ENCODE measurements at places on chromosomes 2 and 18.
A peak's percentile ranks its signal among the peaks of the same experiment; 100 is the strongest.

- DNase-seq = no peak
These were observed 7.5 kb upstream of the GBX2 start for GRCh38 chr2:236175548-236176150.

DNA sequence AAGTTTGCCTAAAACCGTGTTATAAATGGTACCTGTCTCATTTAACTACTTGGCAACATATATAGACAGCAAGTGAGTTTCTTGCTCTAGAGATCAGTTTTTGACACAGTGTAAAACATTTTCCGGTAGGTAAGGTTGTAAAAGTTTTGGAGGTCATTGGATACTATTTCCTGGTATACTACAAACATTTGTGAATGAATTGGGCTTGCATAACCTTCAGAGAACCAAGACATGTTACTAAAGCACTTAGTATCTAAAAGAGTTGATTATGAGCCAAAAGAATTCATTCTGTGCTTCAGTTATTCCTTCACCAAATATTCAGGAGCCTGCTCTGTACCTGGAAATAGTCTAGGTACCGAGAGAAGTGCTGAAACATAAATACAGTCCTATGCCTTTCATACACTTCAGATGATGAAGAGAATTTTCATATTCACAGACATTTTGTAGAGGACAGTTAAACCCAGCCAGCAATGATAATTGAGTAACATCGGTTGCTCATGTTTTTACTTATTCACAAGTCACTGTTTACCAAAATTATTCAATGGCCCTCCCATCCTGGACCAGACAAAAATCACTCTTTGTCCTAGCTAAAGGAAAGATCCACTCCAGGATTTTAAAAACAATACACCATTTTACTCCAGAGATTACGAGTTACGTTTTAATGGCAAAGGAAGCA, 319.4 kb upstream of the RBMS1 start:
- DNase-seq = no peak

DNA sequence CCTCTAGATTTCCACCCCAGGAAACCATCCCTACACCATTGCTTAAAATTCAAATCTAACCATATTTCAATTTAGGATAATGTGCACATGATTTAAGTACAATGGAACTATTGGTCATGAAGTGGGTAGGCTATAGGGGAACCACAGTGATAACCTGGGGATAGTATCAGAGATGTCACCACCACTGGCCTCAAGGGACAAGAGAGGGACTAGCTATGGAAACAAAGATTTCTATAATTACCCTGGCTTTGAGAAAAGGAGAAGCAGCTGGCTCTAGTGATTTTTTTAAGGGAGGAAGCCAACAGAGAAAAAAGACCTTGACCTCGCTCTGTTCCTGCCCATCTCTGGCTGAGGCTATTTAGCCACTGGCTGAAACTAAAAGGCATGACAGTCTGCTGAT, 132.0 kb downstream of the MEP1B start:
- no peak for DNase-seq

DNA sequence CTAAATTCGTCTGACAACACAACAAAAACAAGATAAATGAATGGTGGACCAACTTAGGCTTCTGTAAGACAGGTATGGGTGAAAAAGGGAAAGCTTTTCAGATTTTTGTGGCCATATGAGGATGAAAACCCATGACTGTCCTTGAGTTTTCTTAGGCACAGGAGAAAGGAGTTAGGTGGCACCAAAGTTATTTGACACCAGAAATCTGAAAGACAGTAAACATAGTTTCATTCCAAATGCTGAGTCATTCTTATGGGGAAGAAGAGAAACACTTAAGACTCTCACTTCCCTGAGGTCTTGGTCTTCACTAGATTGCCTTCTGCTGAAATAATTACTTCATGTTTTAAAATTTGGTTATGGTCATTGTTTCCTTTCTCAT, 5.2 kb upstream of the GPD2 start:
- no peak for DNase-seq

- DNase-seq = no peak
These were observed 22.2 kb downstream of the LYG1 start for GRCh38 chr2:99278793-99279291.

- DNase-seq = no peak
These were observed 72.2 kb downstream of the HDAC4 start for GRCh38 chr2:239328351-239329191.

DNA sequence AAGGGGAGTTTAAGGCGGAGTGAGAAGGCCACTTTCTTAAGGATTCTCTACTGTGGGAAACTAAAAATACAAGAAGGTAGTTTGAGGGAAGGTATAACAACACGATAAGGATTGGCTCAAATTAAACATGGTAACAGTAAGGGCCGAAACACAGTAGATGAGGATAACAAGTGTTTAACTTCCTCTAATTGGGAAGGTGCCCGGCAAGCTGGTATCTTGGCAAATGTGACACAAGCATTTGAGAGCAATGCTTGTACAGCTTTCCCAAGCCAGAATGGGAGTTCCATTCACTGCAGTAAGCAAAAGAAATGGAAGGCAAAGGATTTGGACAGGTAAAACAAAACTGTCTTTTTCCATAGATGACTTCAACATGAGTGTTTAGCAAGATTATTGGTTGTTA, 19.8 kb downstream of the USP40 start:
- DNase-seq = no peak

GRCh38 chr2:72150157-72150860, 2.6 kb upstream of the CYP26B1 start:
- DNase-seq = peak; percentile 55

DNA sequence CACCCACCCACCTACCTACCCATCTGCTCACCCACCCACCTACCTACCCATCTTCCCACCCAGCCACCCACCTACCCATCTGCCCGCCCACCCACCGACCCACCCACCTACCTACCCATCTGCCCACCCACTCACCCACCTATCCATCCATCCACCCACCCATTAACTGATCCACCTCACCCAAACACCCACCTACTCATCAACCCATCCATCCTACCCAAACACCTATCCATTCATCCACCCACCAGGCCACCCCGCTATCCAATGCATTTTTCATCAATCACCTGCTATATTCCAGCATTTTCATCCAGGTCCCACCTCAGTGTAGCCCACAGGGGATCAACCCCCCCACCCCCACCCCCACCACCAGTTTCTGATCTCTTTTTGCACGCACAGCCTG, 121.8 kb downstream of the GLI2 start:
- DNase-seq = no peak

- no peak for DNase-seq
These were observed 548.6 kb upstream of the HS6ST1 start for GRCh38 chr2:128867311-128867710.

DNA sequence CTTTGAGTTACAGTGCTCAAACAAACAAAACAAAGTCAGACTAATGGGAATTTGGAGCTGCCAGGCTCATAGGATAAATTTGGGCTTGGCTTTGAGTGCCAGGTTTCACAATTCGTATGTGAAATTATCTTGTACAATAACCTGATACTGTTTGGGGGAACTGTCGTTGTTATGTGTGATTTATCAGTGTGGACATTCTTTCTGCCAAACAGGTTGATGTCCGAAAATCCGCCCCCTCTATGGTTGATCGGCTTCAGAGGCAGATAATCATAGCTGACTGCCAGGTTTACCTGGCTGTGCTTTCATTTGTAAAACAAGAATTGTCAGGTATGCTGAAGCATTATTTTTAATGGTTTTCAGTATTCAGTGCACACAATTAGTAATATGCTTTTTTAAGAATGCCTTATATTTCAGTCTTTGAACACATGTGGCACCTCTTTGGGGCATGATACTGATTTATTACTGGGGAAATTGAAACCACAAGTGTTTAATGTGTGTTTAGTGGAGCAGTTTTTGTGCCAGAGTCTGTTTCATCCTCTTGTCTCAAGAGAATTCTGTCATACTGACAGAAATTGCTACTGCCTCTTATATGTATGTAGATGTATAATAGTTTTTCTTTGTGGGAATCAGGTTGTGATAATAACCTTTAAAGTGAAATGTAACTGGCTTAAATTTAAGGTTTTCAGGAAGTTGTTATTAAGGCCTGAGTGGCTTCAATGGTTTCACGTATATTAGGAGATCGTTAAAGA, 54.6 kb downstream of the TTC39C start:
- DNase-seq = no peak

DNA sequence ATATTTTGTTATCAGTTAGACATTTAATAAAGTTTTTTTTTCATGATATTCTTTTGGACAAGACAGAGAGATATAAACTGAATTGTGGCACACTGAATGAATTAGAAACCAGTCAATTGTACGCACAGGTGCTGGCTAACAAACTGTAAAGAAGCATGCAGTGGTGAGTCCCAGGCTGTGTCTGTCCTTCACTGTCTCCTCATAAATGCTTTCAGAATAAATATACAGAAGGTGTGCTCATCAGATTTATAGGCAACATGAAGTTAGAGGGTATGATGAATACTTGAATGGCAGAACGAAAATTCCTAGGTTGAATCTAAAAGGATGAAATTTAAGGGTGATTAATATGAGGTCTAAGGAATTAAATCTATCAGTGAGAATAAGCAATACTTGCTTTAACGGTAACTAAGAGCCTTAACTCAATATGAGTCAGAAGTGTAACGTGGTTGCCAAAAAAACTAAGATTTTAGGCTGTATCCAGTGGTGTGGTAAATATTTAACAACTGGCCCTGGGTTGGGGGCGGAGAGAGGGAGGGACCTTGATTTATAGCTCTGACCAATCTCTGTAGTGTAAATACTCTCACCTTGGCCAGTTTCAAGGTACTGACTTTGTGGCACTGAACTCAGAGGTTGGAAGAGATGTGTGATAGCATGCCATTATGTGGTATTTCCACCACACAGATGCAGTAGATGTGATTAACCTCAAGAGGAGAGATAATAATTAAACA, 41.9 kb upstream of the AAK1 start:
- DNase-seq = no peak

- DNase-seq = peak; percentile 98
These were observed at the start of gene GCA for GRCh38 chr2:162343824-162344616. TSS of gene GCA (plus strand) at chr2:162344132. CDS start at chr2:162344249, 117 bp downstream.

GRCh38 chr18:45667056-45667736, 51.9 kb downstream of the SLC14A2 start:
- DNase-seq = no peak

DNA sequence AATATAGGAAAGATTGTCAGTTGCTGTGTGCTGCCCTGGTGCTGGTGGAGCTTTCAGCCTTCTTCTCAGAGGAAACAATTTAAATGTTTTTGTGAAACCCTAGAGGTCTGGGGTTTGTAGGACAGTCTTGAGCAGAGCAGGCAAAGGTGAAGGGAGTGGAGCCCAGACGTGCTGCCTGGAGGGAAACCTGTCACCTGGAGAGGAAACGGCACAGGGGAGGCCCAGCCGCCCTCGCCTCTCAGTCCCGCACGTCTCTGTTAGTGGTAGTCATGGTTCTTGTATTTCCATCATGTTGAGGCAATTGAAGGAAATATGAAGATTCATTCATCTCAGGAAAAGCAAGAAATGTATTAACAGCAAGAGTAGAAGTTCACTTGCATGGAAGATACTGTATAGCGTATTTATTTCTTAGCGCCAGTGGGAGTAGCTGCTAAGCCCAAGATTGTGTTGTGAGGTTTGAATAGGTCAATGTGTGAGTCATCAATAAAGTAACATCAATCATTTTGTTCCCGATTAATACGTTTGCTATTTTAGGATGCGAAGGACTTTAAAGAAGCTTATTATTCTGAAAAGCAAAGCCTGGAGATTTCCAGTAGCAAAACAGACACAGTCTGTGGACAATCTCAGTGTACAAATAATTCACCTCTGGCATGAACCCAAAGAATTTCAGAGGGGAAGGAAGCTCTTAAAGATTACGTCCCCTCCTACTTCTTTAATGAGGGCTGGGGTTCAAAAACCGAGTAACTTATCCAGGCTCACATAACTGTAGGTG, 70.4 kb downstream of the LRRFIP1 start:
- no peak for DNase-seq

DNA sequence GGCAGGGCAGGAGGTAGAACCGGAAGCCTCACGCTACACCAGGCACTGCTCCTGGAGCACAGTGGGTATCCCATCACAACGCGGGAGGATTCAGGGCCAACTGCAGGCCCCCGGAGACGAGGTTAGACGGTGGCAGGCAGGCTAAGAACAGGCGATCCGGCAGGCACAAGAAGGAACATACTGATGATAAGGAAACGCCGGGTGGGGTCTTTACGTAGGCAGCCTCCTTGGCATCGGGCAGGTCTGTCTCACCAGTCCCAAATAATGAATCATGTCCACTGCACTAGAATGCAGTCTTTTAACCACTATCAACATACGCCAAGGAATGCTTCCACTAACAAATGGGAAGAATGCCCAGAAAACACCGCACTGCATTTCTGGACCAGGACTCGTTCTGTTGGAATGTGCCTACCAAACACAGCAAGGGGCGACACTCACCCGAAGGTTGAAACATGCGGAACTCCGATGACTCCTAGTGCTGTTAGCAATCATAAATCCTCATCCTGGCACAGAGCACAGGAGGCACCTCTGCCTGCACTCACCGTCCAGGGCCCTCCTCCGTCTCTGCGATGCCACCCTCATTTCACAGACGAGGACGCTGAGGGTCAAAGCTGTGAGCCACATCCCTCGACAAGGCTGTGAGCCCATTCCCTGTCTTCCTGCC, 35.2 kb downstream of the ZNF516 start:
- no peak for DNase-seq

DNA sequence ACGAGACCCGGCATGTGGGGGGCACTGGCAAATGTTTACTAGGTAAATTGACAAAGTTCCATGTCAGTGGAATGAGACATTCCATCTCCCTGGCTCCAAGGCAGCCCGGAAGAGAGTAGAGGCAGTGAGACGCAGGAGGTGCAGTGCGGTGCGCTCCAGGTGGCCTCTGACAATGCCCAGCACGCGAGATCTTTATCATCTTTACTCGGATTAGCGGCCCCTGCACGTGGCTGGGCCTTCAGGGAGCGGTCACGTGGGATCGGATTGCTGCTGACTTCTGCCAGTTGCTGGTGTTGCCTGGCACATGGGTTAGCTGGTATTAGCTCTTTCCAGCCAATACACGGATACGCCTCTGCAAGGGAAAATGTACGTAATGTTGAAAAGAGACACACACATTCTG, 151.2 kb upstream of the ALKAL2 start:
- no peak for DNase-seq

- DNase-seq = no peak
These were observed 32.4 kb upstream of the TMEM131 start for GRCh38 chr2:98028101-98028561.

DNA sequence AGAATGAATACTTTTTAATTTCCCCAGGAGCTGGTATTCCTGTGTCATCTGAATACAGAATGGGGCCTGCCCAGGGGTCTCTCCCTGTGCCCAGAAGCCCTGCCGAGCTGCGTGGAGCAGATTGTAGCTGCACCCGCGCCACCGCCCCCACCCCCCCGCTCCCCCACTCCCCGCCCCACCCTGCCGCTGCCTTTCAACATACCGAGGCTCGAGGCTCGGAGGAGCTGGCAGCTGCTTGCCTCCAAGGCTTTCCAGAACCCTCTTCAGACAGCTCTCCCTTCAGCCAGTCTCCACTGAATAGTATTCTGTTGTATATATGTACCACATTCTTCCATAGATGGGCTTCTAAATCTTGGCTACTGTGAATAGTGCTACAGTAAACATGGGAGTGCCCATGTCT, 150.7 kb downstream of the TSN start:
- DNase-seq = no peak

GRCh38 chr2:1987379-1987778, 243.1 kb upstream of the PXDN start:
- no peak for DNase-seq
